ENCODE measurements at places on chromosomes 7 and 10.

DNA sequence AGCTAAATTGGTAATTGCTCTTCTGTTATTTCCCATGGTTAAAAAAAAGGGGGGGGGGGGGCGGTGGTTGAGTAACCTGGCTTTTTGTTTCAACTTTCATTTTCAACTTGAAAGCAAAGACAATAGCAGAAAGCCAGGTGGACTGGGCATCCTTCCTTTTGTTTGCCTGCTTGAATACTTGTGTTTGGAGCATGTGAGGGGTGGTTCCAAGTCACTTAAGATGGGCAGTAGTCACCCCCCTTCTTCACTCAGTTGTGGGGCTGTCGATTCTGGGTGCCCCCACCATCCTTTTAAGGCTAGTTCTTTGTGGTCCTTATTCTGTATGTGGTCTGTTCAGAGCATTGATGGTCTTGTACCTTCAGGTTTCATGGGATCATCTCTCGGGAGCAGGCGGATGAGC, 165.6 kb upstream of the PRR15 start:
- DNase-seq = no peak

- DNase-seq = no peak
Observed at GRCh38 chr10:71763352-71764127, 9.8 kb downstream of the VSIR start.

- no peak for DNase-seq
Observed at GRCh38 chr10:62278441-62278910, 9.8 kb upstream of the RTKN2 start.

DNA sequence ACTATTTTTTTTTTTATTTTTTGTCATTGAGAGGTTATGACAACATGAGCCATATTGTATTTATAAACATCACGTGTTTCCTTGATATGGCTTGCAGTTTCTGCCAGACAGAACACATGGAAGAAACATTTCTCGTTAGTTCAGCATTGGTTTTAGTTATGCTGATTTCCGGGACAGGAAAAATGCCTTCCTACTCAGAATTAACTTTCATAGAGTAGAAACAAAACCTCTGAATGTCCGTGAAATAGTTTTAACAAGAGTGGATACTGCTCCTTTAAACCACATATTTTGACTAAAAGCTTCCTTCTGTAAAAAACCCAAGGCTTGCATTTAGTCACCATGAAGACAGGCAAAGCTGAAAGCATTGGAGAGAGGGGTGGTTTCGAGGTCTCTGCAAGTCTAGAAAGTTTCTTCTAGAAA, 240.4 kb downstream of the KIAA1217 start:
- DNase-seq = no peak

DNA sequence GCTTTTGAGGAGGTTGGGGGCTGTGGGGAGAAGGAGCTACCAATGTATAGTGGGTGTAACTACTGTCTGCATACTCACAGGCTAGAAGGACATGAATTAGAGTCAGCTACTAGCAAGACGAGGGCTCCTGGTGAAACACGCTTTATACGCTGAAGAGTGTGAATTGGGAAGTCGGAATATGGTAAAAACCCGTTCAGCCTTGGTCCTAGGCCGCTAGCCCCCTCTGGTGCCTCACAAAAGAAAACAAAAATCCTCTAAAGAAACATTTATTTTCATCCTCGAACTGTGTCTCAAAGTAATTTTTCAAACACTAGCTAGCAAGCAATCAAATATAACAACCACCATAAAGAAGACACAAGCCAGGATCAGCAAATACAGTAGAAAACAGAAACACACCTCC, 338.1 kb upstream of the SEMA3C start:
- no peak for DNase-seq

DNA sequence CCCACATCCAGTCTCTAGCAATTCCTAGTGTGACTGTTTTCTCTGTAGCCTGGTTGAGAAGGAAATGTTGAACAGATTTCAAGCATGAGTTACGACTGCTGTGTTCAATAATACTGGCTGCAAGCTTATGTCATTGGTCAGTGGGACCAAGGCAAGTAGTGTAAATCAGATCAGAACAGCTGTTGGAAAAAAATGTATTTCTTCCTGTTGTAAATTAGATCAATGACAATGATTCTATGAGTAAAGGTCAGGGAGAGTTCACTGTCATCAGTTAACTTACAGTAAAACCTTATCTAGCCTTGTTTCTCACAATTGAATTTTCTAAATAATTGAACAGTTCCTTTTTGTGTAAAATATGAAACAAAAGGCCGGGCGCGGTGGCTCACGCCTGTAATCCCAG, 6.7 kb downstream of the OTUD1 start:
- no peak for DNase-seq

- DNase-seq = no peak
Observed at GRCh38 chr10:71284544-71285179, 34.4 kb upstream of the SLC29A3 start.

GRCh38 chr10:75599875-75600648, 168.6 kb downstream of the LRMDA start:
- DNase-seq = no peak

DNA sequence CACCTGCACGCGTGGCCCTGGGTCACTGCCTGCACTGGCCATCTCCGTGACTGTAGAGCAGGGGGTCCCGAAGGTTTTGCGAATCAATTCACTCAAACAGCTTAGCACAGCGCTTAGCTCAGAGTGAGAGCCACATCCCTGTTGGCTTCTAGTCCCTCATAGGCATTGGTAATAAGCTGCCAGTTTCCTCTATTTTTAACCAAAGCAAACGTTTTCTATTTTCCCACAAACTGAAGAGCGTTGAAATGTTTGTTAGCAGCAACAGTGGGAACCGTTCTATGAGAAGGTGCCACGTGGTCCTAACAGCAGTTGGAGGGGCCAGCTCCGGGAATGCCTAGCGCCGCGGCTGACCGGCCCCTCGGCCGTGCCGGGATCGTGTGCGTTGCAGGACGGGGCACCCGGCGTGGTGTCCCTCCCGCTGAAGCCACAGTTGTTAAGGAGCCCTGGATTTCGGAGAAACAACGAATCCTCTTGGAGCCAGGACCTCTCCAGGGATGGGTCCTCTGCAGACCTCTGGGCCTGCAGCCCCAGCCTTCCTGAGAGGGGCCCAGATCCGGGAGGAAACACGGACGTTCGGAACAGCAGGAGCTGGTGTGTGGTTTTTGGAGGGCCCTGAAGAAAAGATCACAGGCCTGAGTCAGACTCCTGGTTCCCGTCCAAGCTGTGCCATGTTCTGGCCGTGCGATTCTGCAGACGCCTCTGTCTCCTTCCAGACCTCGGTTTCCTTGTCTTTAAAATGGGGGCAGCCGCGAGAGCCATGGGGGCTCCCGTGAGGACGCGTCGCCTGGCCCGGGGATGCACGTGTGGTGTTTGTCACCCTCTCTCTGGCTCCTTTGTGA, 40.3 kb downstream of the FAM20C start:
- no peak for DNase-seq

GRCh38 chr10:97278491-97278989, 13.9 kb downstream of the ARHGAP19 start:
- no peak for DNase-seq

DNA sequence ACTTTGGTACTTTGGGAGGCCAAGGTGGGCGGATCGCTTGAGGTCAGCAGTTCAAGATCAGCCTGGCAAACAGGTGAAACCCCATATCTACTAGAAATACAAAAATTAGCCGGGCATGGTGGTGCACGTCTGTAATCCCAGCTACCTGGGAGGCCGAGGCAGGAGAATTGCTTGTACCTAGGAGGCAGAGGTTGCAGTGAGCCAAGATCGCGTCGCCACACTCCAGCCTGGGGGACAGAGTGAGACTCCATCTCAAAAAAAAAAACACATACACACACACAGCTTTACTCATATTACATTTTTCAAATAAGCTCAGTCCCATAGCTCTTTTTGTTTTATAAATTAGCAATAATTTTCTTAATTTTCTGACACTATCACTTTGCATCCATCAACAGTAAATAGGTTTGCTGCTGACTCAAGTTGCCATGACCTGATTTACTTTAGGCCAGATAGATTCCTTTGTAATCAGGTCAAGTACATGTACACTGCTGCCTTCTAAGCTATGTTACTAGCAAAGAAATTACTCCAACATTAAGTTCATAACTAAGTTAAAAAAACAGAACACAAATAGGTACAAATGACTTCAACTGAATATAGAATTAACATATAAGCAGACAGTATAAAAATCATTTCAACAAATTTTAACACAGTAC, 31.5 kb downstream of the WAPL start:
- DNase-seq = no peak

GRCh38 chr7:158267742-158268435, 319.7 kb downstream of the PTPRN2 start:
- no peak for DNase-seq

- DNase-seq = no peak
Observed at GRCh38 chr10:36109399-36110023, 467.4 kb upstream of the FZD8 start.

DNA sequence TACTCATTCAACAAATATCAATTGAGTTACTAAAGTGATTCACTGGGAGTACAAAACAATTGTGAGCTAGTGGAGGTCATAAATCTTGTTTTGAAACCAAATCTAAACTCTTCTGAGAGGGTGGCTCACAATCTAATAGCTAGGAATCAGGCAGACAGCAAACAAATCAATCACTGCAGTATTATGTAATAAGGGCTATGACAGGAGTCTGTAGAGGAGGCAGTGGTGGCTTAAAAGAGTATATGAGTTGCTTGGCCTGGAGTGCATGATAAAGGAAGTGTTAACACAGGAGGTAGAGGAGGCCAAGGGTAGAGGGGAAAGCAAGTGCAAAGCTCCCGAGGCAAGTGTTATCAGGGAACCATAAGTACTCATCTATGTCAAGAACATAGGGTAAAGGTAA, 16.5 kb downstream of the MYPN start:
- DNase-seq = no peak

- DNase-seq = no peak
Observed at GRCh38 chr10:15863733-15864132, 3.4 kb upstream of the MINDY3 start.

DNA sequence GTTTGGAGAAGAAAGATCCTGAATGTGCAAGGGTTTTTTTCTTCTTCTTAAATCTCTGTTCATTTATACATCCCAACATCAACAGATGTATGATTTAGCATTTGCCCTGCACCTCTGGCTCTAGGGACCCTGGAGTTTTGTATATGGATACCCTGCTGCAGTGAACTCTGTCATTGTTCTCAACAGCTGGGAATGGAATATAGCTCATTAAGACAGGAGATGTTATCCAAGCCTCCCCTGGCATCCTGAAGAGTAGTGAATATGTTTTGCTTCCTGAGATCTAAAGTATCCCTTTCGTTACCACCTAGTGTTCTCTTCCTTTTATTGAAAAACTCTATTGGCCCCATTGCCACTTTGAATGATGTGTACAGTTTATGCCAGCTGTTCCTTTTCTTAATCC, 275.9 kb downstream of the EXOC4 start:
- no peak for DNase-seq

DNA sequence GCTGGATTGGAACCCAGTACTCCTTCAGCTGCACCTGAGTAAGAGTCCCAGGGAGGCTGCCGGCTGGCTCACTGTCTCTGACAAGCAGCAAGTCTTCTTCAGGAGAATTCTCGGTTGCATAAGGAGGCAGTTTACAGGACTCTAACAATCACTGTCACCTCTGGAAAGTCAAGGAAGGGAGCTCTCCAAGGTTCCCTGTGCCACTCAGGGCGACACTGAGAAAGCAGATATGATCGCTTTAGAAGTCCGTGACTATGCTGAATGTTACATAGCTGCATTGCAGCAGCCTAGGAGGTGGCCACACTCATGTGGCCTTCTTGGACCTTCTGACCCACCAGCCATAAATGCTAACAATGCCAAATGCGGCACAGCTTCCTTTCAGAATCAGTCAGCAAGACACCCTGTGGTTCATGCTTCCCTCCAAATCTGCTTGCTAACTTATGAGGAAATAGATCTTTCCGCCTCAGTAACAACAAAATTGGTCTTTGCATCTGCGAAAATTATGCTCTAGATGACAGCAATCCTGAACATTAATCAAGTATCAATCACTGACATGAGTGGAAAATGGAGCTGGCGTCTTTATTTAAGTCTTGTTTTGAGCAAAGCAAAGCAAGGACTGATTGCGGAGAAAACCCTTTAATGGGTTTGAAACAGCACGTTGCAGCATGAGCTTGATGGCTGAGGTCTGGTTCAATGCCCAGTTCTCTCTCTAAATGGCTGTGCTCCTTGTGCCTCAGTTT, 132.9 kb downstream of the ATXN7L1 start:
- no peak for DNase-seq

DNA sequence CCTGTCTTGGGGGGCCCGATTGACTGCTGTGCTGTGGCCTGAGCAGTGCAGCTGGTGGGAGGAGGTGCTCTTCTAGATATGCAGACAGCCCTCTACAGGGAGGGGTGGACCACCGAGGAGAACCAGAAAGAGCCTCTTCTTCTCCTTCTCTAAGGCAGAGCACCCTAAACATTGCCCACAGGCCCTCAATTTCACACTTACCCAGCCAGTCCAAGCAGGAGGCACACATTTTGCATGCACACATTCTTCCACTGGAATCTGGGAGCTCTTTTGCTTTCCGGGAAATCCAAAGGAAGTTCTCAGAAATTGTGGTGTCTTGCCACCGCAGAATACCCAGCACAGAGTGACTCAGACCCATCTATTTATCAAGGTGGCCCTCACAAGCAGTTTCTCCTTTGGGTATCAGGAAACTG, 45.8 kb downstream of the EEPD1 start:
- no peak for DNase-seq

- DNase-seq = no peak
Observed at GRCh38 chr10:131698986-131699385, 201.8 kb upstream of the PPP2R2D start.

DNA sequence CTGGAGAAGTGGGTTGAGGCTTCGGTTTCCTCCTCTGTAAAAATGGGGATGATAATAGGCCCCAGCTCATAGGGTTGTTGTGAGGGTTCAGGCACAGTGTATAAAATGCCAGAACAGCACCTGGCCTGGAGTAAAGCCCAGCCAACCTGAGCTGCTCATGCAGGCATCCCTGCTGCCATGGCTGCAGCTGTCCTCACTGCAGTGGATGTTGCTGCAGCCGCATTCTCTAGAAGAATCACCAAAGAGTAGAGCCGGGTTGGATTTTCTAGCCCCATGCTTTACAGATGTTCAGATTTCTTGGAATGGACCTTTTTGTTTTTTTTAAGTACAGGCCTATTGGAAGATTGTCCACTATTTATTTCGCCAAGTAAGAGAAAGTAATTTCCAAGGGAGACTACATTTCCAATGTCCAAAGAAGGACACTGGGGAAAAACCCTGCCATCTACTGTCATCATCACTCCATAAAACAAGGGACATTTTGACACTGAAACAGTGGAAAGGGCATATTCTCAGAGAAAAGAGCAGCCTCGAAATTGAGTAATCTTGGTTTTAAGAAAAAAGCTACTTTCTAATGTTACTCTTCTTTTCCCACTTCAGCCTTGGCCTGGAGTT, 147.5 kb upstream of the TCF7L2 start:
- no peak for DNase-seq

GRCh38 chr10:22460101-22460500, 114.8 kb downstream of the SPAG6 start:
- no peak for DNase-seq

DNA sequence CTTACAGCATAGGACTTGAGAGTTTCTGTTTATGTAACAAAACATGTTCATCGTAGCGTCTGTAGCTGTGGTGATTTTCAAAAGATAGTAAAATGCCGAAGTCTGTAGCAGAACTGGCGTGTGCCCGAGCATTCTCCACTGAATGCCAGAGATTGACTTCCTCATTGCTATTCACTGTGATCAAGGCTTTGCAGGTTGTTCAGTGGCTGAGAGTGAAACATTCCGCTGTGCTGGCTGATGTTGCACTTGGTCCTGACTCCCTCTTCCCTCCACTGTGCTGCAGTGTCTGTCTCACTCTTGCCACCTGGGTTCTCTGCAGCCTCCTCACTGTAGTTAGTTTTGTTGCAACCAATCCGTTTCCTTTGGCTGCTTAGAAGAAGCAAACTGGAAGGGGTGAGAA, 37.6 kb downstream of the FHIP2A start:
- no peak for DNase-seq
